ENCODE measurements at places on chromosomes 6 and 20. TPM values are rescaled to one million over a fixed set of nuclear protein-coding genes. Genes with fewer than 3 reads are reported as not detected.

DNA sequence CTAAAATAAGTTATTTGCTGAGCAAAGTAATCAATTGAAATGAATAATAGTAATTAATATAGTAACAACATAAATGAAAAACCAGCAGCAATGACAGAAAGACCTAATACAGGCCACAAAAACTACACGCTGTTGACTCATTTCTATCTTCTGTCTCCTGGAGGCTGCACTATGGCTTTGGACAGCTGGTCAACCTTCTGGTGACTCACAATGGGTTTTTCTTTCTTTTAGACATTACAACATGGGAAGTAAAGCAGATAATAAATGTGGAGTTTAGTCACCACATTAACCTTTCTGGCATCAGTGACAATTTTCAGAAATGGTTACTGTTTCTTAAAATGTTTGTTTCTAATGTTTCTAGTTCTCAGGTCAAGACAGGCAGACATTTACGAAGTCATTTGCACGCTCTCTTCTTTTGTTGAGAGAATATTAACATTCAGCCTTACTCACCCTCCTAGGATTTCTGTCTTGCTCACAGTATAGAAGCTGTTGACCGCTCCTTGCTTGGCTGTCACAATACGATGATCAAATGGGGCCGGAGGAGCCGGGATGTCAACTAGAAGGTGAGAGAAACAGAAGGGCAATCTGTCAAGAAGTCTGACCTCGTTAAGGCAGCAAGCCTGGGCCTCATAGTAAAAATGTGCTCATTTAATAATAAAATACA, 62.2 kb downstream of the MYLK4 start:
- no peak for DNase-seq

GRCh38 chr6:93222071-93222851, 197.1 kb downstream of the EPHA7 start:
- DNase-seq = no peak

GRCh38 chr20:53413186-53413631, 180.4 kb downstream of the ZNF217 start:
- DNase-seq = peak; percentile 45

- DNase-seq = no peak
These were observed 244.4 kb downstream of the SAMD5 start for GRCh38 chr6:147752689-147753403.

DNA sequence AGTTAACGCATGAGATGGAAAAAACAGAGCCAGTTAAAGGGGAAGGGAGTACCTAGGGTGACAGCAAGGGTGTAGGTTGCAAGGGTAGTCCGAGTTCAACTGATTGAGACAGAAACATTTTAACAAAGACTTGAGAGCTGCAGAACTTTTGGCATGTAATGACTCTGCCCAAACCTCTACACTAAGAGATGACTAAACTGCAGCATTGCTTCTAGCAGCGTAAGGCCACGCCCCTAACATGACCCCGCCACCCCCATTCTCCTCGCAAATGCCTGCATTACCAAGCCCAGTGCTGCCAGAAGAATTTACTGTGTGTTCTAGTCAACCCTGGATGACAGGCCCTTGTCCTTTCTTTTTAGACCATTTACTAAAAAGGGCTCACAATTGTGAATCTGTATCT, 6.3 kb upstream of the HINT3 start:
- DNase-seq = no peak

DNA sequence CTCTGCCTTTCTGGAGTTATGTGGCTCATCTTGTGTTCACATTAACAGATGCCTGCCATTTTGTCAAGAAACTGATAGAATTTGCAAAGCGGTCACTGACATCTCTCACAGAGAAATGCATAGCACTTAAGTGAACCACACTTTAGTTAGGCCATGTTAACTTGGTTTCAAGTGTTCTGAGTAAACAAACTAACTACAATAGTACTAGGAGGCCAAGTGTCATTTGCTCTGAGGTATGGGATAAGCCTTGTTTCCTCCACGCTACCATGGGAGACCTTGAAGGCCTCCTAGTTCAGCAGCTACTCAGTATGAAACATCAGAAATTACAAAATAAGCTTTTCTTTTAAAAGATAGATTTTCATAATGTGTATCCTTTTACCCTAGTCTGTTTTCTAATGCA, 143.5 kb upstream of the MARCKS start:
- no peak for DNase-seq

DNA sequence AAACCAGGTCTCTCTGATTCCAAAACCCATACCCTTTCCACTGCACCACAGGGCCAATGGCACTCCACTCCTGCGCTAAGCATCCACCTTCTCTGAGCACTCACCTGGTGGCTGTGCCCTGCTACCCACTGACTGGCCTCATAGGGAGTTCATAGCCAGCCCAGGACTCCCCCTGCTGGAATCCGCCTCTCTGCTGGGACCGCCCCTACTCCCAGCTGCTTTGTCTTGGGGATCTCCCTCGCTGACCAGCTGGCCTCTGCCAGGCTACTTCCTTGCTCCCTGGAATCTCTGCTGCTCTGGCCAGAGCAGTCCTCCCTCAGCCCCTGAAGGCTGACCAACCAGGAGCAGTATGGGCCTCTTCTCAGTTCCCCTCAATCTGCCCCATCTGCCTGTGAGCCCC, 129.7 kb downstream of the FAXC start:
- no peak for DNase-seq

- DNase-seq = no peak
These were observed 46.1 kb downstream of the CD40 start for GRCh38 chr20:46164254-46164653.

DNA sequence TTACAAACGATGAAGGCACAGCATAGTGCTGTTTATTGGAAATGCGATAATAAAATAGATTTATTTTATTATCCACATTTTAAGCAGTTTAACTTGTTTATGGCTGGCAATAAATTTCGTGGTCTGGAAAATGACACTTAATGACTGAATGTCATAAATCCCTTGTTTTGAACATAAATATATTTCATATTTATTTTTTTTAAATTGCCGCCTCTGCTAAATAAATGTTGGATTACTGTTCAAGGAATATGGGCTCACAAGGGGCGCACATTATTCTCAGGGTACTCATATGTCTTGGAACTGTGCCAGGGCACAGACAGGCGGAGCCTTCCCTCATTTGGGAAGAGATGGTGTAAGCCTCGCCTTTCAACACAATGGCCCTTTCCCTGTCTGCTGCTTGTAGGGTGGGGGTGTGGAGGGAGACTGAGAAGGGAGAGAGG, 134.3 kb downstream of the PXDC1 start:
- DNase-seq = no peak

- no peak for DNase-seq
These were observed 11.4 kb upstream of the VEGFA start for GRCh38 chr6:43758617-43759050.

DNA sequence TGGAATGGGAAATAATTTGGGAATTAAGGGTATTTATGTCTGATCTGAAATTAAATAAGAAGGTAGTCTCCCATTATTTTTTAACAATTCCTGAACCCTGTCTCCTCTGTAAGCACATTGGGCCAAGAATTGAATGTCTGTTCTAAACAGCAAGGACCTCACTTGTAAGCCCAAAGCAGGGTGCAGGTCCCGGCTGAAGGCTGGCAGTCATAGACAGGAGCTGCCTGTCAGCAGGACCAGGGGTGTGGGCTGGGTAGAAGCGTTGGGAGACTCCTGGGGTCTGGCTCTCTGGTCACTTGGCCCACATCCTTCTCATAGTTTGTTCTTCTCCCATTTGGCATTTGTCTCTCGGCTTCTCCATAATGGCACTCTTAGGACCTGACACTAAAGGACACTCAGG, 75.6 kb downstream of the SNX9 start:
- no peak for DNase-seq

- DNase-seq = no peak
These were observed 38.5 kb downstream of the PLCG1 start for GRCh38 chr20:41175727-41176330.

- DNase-seq = no peak
These were observed 216.2 kb downstream of the RIMS1 start for GRCh38 chr6:72102561-72102960.

- DNase-seq = no peak
These were observed 136.7 kb upstream of the EXOC2 start for GRCh38 chr6:829656-830055.

- DNase-seq = no peak
These were observed 147.2 kb downstream of the CFAP61 start for GRCh38 chr20:20199361-20200160.

DNA sequence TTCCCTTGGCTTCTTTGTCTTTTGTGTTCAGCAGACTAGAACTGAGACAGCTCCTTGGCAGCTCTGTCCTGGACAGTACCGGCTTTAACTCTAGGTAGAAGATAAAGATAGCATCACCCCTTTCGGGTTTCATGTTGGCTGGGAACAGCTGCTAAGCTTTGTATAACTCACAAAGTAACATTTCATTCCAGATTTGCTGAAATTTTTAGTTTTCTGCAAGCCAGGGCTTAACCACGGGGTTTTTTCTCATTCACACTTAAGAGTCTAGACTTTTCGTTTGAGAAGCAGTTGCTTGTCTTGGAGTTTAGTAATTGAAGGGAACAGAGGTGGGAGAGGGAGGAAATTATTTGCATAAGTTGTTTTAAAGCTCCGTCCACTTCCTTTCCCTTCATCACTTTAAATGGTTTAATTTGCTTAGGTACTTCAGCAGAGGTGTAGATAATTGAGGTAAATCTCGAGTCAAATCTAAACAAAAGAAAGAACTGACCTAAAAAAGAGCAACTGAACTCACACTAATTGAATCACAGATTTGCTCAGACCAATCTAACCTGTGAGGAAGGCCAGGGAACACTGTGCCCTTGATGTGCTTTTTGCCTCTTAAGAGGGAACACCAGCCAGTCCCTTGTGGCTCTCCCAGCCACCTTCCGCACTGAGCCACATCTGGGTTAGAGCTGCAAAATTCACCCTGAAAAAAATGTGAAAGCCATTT, 48.3 kb downstream of the RREB1 start:
- no peak for DNase-seq

DNA sequence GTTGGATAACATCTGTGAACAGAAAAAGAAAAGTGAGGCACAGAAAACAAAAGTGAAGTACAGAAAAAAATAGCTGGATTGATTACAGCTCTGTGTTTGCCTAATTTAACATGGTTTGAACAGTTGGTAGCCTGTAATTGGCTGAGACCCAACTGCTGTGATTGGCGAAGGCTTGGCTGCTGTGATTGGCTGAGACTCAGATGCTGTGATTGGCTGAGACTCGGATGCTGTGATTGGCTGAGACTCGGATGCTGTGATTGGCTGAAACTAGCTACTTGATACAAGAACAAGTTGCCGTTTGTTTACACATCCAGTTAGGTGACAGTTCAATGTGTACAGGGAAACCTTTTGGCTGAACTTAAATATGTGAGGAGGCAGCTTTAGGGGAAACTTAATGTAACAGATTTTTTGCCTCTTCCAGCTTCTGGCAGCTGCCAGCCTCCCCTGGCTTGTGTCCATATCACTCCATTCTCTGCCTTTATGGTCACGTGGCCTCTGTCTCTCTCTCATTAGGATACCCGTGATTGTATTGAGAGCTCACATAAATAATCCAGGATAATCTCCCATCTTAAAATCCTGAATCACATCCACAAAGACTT, 223.4 kb upstream of the FOXA2 start:
- no peak for DNase-seq

DNA sequence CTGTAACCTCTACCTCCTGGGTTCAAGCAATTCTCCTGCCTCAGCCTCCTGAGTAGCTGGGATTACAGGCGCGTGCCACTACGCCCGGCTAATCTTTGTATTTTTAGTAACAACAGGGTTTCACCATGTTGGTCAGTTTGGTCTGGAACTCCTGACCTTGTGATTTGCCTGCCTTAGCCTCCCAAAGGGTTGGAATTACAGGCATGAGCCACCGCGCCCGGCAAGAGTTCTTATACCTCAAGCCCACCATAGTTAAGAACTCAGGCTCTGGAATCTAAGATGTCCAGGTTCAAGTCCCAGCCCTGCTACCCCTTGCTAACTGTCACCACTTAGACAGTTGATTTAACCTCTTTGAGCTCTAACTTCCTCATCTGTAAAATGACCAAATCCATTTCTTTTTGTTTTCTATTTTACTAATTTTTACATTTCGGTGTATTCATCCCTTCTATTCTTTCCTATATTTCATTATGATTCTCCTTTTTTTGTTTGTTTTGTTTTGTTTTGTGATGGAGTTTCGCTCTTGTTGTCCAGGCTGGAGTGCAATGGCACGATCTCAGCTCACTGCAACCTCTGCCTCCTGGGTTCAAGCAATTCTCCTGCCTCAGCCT, 104.8 kb upstream of the ZNF217 start:
- no peak for DNase-seq

GRCh38 chr6:157035546-157035945, 258.4 kb downstream of the ARID1B start:
- no peak for DNase-seq

DNA sequence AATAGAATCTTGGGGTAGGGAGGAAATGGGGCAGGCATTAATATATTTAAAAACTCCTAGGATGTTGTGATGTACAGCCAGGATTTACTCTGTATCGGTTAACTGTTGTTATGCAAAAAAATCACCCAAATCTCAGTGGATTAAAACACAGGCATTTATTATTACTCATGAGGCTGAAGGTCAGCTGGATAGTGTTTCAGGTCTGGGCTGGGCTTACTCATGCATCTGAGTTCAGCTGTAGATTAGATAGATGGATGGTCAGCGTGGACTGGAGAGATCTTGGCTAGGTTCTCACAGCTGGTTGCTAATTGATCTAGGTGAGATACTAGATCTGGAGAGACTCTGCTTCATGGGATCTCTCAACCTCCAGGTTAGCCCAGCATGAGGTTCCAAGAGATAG, 131.4 kb downstream of the BTBD3 start:
- no peak for DNase-seq

The RIPPLY2 gene
- total RNA-seq = not detected

The OPN5 gene
- not detected for total RNA-seq

The PGC gene
- not detected for total RNA-seq
